ENCODE measurements at places on chromosomes 7 and 10. TPM values are rescaled to one million over a fixed set of nuclear protein-coding genes. Genes with fewer than 3 reads are reported as not detected.

- DNase-seq: no peak
Observed at GRCh38 chr10:12006671-12007070, 35.9 kb downstream of the UPF2 start.

Gene LSM8
- total RNA-seq: 17.3 TPM

Gene PSD
- total RNA-seq: 2.2 TPM

DNA sequence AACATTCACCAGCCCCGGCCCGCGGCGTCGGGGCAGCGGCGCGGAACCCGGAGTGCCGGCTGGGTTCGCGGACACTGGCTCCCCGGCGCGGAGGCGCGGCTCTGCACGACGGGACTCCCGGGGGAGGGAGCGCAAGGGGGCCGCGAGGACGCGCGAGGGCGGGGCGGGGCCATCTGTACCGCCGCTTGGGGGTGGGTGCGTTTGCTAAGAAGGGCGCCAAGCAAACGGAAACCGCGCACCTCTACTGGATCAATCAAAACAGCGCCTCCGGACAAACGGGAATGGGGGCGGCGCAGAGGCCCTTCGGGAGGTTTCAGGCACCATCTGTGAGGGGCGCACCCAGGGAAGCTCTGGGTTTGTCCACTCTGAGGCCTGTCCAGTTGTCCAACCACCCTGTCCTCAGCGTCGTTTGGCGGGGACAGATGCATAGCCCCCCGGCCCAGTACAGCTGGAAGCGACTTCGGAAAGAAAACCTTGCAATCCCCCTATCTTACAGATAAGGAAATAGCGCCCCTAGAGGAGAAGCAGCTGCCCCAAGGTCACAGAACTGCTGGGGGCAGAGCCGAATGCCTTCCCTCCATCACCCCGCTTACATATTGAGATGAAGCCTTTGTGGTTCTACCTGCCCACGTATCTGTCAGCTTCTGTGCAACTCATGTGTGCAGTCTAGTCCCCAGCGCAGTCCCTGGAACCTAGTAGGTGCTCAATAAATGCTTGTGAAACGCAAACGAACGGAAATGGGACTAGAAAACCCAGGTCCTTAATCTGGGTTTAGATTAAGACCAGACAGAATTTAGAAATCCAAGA, 10.7 kb upstream of the SLIT1 start:
- no peak for DNase-seq

DNA sequence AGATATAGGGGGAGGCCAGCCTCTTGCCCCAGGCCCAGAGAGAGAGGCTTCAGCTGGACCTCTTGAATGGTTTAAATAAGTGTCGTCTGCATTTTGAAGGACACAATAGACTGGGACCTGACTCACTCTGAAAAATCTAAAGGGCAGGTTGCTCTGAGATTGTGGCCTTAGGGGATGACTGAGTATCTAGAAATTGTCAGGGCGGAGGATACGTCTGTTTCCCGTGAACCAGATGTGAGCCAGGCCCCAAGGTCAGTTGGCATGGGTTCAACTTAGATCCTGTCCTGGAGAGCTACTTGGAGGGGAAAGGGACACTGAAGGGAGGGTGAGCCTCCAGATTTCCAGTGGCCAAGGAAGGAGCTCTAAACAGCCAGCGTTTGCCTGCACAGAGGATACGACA, 110.2 kb downstream of the CHN2 start:
- DNase-seq: no peak

DNA sequence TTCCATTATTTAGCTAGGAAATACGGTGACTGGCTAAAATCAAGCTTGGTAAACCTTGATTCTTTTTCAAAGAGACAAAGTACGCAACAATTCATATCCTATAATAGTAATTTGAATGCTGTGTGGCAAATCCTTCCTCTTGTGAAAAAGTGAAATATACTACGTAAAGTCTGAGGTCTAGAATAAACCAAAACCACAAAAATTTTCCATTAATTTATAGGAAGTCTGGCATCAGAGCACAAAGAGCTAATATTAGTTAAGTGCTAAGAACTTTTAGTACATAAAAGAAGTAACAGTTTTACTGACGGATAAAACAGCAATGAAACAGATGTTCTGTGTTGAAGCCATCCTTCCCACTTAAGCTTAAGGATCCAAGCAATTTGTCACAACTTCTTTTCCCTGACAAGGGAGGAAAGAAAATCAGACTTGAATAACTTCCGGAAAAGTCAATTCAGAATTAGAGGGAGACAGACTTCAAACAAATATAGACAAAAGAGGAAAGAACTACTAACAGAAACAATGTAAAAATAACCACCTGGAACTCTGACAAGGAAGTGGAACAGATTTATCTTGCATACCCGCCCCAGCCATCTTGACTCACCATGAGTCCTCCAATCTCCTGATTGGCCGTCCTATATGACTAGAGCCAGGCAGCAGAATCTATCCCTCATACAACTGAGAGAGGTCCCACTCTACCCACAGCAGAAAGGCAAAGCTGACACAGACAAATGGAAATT, 34.6 kb downstream of the RHEB start:
- DNase-seq: no peak

GRCh38 chr10:34736976-34737771, 77.9 kb downstream of the PARD3 start:
- no peak for DNase-seq

DNA sequence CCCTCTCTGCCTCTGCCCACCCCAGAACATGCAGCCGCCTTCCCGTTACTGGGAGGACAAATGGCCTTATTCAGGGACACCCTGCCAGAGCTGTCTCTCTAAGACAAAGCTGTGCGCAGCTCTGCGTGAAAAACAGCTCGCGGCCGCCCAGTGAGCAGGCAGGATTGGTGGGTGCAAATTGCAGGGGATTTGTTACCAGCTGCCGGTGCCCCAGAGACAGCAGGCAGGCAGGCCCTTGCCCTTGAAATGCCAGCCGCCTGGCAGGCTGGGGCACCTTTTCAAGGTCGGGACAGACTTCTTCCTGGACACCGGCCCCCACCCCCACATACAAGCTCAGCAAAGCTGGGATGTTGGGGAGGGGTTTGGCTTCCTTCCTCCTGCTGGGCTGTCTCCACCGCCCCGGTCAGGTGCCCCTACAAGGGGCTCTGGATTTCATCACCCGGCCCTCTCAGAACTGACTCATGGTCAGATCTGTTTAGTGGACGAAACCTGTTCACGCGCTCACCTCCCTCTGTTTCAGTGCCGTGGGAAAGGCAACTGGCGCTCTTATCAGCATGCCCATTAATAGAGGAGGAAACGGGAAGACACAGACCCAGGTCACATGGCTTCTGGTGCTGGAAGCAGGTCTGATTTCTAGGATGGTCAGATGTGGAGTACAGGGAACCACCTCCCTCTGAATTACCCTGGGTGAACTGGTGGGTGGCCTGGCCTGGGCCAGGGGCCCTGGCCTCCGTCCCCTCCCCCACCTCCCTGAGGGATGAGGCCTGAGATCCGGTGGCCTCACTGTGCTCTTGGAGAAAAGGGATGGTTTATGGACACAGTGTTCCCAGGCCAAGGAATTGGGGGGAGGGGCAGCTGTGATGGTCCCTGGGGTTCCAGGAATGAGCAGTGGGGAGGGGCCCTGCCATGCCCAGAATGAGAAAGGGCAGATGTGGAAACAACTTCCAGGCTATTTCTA, 123.9 kb upstream of the PPIF start:
- DNase-seq: peak; percentile 82

Gene NPTX2
- 6.7 TPM for total RNA-seq

DNA sequence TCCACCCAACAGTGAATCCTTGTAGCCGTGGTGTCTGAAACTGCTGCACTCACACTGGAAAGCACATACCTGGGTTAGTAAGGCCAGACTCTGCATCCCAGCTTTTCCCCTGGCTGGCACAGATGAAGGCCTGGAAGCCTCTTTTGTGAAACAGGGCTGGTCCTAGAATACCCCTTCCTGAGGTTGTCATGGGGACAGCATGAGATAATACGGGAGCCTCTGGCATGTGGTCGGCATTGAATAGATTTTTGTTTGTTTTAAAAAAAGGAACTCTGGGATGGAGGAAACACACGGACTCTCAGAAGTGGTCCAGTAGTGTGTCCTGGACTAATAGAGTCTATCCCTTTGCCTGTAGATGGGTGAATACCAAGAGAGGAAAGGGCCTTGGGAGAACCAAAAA, 129.7 kb downstream of the TMEM178B start:
- DNase-seq: no peak

Gene SPDYE9
- not detected for total RNA-seq

GRCh38 chr10:103919648-103920025, 1.7 kb upstream of the STN1 start:
- no peak for DNase-seq

DNA sequence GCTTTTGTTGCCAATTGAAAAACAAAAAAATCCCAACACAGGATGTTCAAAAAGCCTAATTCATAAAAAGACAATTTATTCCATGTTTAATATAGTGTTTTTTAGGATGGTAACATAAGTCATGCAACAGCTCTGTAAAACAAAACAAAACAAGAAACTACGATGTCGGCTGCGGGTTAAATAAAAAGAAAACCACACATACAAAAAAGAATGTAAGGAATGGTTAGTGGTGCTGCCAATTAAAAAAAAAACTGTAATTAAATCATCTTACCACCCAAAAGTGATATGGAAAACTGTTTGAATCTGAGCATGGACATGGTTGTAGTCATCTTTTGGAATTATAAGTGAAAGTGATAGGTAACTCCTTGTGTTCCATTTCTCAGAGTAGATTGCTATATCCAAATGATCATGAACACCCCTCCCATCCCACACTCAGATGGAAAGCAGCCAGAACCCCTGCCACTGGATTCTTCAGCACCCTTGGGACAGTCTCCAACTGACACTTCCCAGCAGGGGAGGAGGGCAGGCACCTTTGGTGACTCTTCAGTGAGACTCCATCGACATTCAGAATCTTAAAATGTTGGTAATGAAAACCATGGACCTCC, 14.3 kb upstream of the DAGLB start:
- DNase-seq: no peak

DNA sequence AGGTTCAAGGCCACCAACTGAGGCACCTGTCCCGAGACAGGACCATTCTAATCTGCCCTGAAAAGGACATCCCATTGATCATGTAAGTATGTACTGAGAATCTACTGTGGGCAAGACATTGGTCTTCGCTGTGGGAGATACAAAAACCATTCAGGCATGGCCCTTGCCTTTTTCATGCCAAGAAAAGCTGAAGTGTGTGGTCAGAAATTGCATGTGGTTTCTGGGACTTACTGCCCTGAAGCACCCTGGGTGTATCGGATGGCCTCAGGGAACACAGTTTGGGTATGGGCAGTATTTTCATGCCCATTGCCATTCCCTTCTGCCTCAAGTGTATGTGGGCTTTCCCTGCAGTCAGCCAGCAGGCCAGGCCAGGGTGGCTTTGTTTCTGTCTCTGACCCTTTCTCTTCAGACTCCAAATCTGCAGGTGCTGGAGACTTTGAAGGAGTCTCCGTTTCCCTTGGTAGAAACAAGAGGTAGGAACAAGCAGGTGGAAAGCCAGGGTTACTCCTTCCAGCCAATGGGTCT, 285.7 kb downstream of the ZEB1 start:
- no peak for DNase-seq

DNA sequence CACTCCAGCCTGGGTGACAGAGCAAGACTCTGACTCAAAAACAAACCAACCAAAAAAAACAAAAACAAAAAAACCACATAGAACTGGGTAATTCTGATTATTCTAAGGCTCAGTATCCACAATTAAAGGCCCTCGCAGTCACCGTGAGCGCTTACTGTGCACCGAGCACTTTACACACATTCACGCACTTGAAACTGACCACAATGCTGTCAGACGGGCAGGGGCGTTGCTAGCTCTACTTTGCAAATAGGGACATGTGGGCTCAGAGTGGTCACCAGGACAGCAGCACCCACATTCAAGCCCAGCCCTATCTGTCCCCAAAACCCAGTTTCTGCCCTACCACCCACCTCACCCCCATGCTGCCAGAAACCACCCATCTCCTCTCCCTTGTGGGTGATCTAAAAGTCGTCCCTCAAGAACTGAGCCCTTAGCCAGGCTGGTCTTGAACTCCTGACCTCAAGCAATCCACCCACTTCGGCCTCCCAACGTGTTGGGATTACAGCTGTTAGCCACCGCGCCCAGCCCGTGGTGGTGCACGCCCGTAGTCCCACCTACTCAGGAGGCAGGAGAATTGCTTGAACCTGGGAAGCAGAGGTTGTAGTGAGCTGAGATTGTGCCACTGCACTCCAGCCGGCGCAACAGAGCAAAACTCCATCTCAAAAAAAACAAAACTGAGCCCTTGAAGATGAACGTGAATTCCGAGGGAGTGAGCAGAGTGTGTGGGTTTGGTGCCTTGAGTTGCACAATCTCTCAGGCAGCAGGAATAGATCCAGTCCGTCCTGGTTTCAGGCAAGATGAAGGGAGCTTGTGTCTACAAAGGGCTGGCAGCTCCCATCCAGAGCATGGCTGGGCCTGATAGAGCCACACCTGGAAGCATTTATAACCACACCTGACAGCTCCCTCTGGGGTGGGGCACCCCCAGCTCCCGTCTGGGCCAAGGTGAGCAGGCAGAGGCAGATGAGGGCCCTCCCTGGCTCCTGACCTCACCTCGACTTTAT, 5.4 kb upstream of the HSPB1 start:
- DNase-seq: peak; percentile 85

Gene CLRN3
- not detected for total RNA-seq

Gene ZNF777
- total RNA-seq: 8.4 TPM

DNA sequence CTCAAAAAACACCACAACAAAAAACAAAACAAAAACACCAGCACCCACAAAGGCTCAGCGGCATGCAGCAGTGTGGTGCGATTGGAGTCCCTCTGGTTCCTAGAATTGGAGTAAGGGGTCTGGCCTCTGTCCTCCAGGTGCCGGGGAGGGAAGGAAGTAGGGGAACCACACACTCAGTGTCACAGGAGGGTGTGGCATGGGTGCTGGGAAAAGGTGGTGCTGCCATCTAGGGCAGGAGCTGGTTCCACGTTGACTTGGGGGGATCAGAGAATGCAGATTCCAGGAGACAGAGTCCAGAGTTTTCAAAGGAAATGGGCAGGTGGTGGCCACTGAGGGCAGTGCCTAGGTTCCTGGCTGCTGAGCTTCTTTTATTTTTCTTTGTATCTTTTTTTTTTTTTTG, 19.8 kb upstream of the WIPI2 start:
- no peak for DNase-seq

GRCh38 chr7:90213521-90213920, 2.0 kb downstream of the STEAP2 start:
- no peak for DNase-seq

GRCh38 chr10:22644222-22644621, 70.2 kb downstream of the PIP4K2A start:
- no peak for DNase-seq

GRCh38 chr10:326350-326749, 191.1 kb downstream of the ZMYND11 start:
- DNase-seq: no peak

- DNase-seq: peak; percentile 69
Observed at GRCh38 chr7:155003376-155004214, 671 bp upstream of the PAXIP1 start.

Gene CXCL12
- 53.8 TPM for total RNA-seq

Gene TMEM26
- total RNA-seq: 0.11 TPM
